ENCODE measurements at places on chromosomes 1 and 21.

DNA sequence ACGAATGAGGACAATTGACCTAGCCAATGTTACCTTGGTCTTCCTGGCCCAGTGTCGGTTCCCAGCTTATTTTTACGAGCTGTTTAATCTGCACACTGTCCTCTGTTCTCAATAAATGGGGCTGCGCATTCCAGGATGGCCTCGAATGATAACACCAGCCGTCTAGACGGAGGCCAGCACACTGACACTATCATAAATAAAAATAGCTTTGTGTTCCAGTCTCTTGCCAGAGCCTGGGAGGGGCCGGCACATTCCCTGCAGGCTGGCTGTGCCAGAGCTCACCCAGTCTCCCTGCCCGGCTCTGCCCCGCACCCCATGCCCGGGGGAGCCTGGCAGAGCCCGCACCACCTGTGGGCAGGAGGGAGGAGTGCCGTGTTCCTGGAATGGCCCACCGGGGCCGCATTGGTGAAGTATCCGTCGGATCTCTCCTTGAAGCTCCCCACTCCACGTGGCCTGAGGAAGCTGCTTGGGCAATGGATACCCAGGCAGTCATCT lies 92.1 kb downstream of the SPSB1 start:
- DNase-seq, result peak; percentile 80

DNA sequence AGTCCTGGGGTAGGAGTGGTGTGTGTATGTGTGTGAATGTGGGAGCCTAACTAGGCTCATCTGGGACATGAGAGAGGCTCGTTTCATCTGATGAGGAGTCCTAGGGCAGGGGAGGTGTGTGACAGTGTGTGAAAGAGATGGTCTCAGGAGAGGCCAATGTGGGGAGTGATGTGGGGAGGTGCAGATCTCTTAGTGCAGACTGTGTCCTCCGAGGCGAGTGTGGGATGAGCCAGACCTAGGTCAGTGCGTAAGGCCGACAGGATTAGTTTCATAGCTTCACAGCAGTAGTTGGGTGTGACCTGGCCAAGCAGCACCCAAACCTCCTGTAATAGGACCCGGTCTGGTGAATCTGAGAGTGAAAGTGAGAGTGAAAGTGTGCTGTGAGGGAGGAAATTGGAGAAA lies 94.7 kb downstream of the LIPI start:
- DNase-seq, result no peak

DNA sequence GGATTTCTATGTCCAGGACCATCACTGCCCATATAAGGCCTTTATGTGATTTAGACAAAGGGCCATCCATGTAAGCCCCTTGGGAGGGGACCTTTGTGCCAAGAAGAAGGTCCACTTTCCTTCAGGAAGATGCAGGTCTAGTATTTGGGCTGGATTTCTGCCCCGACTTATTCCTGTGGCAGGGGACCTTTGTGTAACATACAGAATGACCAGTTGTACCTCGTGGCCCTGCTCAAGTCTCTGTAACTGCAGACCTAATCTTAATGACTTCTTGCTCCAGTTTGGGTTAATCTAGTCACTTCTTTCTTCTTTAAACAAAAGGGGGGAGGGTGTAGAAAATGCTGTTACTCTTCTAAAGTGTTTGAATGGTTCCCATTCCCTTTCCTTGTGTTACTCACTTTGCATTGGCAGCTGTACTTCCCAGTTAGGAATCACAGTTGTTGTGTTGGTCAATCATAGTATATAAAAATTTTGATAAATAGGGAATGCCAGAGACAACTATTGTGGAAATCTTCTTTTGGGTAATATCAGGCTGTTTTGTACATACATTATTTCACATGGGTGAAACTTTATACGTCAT lies 54.2 kb downstream of the MIGA1 start:
- DNase-seq, result peak; percentile 33

GRCh38 chr1:66480162-66480561 lies 53.8 kb upstream of the SGIP1 start:
- no peak for DNase-seq

DNA sequence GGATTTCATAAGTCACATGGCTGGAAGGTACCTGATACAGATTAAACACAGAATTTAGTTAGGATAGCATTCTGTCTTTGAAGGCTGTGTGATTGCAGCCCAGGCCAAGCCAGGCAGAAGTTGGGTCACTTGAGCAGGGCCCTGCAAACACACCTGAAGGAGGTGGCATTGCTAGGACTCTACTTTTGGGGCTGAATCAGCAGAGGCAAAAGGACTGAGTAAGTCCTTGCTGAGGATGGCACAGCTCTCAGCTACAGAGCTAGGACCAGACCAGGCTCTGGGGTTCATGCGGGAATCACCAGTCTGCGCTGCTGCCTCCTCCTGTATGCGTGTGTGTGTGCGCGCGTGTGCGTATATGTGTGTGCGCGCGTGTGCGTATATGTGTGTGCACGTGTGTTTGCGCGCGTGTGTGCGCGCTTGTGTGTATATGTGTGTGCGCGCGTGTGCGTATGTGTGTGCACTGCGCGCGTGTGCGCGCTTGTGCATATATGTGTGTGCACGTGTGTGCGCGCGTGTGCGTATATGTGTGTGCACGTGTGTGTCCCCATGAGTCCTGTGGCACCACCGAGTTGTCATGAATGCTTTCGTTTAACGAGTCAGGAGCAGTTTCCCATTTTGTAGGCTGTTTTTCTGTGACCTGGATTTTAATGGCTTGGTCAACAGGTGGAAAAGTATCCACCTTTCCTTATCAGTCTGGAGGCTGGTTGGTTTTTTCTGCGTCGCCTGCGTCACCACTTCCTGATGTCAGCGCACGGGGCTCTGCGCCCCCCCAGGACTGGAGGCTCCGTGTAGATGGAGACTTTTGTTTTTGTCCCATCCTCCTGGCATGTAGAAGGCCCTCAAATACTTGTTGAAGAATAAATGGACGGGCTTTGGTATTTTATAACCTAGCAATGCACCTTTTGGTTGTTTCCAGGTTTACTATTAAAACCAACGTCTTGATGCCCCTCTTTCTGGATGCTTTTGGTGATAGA lies 34.7 kb downstream of the ADARB1 start:
- no peak for DNase-seq

GRCh38 chr1:38256072-38256471 lies 209.5 kb upstream of the POU3F1 start:
- DNase-seq, result no peak

GRCh38 chr1:75632350-75632949 lies 21.5 kb upstream of the SLC44A5 start:
- peak; percentile 39 for DNase-seq

DNA sequence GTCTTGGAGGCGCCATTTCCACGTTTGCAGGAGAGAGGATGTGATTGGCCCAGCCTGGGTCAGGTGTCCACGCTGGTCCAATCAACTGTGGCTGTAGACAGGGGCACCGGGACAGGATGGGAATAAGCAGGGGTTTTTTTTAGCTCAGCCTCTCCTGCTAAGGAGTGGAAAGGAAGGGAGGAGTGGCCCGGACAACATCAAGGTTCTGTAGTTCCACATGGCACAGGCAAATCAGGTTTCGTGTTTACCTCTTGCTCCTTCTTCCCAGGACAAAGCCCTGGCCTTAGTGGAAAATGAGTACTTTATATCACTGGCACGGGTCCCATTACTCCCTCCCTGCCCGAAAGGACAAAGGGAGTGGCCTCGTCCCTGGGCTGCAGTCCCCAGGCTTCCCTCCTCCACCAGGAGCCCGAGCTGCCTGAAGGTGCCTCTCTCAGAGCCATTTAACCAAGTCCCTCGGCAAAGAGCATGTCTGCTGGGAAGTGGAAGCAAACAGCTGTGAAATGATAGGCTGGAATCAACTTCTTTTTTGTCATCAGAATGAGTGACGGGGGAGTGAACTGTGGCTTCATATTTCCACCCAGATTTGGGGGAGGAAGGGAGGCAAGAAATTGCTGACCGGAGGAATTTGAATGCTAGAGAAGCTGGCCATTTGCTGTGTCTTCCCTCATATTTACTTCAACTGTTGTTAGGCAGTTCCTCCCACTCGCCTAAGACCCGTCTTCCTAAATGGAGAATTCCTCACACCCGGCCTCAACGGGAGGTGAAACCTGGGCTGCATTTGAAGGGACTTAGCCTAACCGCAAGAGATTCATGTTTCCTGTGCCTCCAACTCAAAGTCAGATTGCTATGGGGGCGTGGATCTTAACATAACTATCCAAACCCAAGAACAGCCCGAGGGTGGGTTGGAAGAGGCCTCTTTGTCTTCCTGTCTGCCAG lies 84.9 kb upstream of the SLC44A3 start:
- peak; percentile 74 for DNase-seq

- no peak for DNase-seq
These were observed at the start of gene LAPTM5 for GRCh38 chr1:30757352-30758120. Gene LAPTM5 (minus strand): TSS chr1:30757774. CDS start chr1:30757745, 29 bp downstream.

DNA sequence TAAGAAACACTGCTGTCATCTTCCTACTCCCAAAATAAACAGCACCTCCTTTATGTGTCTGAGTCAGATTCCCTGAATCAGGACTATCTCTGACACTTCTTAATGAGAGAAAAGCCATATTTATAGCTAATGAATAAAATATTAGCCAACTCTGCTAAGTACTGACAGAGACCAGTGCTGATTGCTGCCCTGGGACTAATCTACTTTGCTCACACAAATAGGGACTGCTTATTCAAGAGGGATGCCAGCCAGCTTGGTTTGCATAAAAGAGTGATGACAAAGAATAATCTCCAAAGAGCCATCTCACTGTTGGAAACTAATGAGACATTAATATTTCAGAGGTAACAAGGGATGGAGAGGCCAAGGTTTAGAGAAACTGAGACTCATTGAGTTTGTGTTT lies 36.4 kb downstream of the FYB2 start:
- DNase-seq, result no peak

DNA sequence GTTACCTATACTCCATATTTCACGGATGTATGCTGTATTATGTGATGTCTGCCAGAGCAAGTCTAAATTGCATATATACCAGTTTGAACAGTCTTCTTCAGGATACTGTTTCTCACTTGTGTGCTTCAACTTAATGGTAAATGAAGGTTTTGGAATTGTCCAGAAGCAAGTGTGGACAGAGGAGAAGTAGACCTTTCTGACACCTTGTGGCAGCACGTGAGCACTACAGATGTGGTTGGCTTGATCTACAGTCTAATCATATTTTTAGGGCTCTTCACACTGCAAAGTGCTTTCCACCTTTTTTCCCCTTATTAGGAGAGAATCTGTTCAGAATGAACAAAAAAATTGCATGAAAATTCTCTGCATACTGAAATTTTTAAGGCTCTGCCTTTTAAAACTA lies 10.9 kb downstream of the MORC3 start:
- DNase-seq, result peak; percentile 72

- no peak for DNase-seq
These were observed 2.3 kb upstream of the CLEC20A start for GRCh38 chr1:178498896-178499675.

GRCh38 chr1:63690966-63691700 lies 82.7 kb upstream of the ROR1 start:
- DNase-seq, result no peak

- no peak for DNase-seq
These were observed 190.6 kb upstream of the RAB4A start for GRCh38 chr1:229080361-229080760.

- no peak for DNase-seq
These were observed 27.5 kb downstream of the INTS7 start for GRCh38 chr1:212007886-212008285.

DNA sequence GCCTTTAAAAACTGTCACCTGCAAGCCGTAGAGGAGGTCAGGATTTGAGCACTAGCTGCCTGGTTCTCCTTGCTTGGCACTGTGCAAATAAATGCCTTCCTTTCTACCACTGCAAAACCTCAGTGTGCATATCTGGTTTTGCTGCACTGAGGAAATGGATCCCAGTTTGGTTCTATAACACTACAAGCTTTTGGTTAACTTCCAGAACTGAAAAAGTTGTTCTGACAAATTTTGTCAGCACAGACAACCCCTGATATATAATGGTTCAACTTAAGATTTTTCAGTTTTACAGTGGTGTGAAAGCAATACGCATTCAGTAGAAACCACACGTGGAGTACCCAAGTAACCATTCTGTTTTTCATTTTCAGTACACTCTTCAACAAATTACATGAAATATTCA lies 29.8 kb upstream of the GALNT2 start:
- no peak for DNase-seq

DNA sequence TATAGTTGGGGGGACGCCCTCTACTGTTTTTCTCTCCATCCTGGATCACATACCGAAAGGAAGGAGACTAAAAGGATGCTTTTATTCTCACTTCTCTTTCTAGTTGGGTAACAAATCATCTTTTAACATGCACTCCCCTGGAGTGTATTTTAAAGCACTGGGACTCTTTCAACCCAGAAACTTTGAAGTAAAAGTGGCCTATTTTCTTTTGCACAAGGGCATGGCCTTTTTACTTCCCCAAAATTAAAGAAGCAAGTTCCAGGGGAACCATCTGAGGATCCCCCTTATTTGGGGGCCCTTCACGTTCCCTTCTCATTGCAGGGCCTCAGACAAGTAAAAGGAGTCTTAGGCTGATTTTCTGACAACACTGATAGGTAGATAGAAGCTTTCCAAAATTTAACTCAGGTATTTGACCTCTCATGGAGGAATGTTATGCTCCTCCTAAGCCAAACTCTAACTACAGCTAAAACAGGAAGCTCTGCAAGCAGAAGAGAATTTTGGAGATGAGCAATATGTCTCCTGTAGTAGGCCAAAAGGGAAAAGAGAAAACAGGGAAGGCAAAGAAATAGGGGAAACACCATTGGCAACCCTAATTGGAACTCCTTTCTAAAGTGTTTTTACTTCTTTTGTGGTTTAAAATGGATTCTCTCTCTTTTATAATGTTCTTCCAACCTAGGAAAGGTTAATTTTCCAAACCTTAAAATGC lies 8.9 kb upstream of the CD46 start:
- DNase-seq, result no peak

GRCh38 chr1:208219659-208220282 lies 24.4 kb downstream of the PLXNA2 start:
- peak; percentile 90 for DNase-seq

DNA sequence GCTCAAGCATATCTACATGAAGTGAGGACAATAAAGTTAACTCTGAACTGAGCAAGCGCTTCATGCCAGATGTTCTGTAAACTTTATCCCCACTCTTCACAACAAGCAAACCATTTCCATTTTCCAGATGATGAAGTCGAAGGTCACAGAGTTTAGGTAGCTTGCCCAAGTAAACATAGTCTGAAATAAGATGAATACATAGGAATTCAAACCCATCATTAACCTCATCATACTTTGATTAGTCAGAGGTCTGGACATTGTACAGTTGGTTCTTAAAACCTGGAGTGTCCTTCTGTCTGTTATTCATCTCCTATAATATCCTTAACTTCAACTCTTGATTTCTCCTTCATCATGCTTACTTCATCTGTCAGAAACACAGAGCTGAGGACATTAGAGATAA lies 180.3 kb upstream of the C8B start:
- no peak for DNase-seq

GRCh38 chr1:89962024-89962741 lies 32.7 kb upstream of the ZNF326 start:
- peak; percentile 85 for DNase-seq

- DNase-seq, result no peak
These were observed 78.0 kb upstream of the ATP5PO start for GRCh38 chr21:33993286-33994231.

GRCh38 chr1:36400825-36401601 lies 3.3 kb upstream of the LSM10 start:
- DNase-seq, result peak; percentile 18

GRCh38 chr21:40569357-40569756 lies 277.6 kb downstream of the DSCAM start:
- no peak for DNase-seq

- no peak for DNase-seq
These were observed 126.0 kb upstream of the UBE2U start for GRCh38 chr1:64077281-64077940.

Data from EH (cell line).